Suppressor macrophage (primary cell): ENCODE measurements at places on chromosomes 1 and 21.

DNA sequence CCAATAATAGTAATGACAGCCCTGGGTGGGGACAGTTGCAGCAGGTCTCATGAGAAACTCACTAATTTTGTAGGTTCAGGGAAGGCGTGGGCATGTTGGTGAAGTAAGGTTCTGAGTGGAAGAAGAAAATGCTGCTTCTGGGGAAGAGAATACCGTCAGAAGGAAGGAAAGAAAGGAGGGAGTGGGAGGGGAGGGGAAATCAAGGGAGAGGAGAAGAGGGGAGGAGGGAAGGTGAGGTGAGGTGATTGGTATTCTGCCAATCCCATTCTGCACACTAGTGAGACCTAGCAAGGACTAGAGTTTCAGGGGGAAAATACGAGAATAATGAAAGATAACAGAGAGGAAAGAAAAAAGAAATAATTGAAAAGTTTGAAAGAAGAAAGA lies 32.4 kb upstream of the MGST3 start:
- no peak for DNase-seq

GRCh38 chr1:160097911-160098851 lies at the start of gene IGSF8:
TSS of gene IGSF8 (minus strand) at chr1:160098619. CDS start at chr1:160098472, 147 bp downstream.
- peak; percentile 83 for DNase-seq

DNA sequence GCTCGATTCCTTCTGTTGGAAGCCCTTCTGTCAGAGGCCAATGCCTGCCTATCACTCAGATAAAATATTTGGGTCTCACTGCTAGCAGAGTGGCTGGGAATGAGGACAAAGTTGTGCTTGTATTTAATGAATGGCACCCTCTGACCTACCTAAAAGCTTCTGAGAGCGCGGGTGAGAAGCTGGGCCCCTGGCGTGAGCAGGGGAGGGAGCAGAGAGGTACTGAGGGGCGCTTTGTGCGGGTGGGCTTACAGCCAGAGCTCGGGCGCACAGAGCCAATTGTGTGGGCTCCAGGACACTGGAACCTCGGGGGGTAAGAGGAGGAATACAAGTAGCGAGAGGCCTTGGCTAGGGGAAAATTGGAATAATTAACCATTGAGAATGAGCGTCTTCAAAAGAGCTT lies 32.3 kb downstream of the PCAT6 start:
- DNase-seq = no peak

GRCh38 chr1:218380125-218380977 lies 35.2 kb downstream of the TGFB2 start:
- DNase-seq = no peak

GRCh38 chr1:30120245-30121000 lies 603.0 kb downstream of the MATN1 start:
- DNase-seq = no peak

GRCh38 chr1:5722635-5723164 lies 269.5 kb downstream of the NPHP4 start:
- no peak for DNase-seq

GRCh38 chr1:150516050-150516591 lies 569 bp downstream of the FALEC start:
- DNase-seq = peak; percentile 9

GRCh38 chr1:23593042-23593521 lies 33.8 kb upstream of the ID3 start:
- no peak for DNase-seq

DNA sequence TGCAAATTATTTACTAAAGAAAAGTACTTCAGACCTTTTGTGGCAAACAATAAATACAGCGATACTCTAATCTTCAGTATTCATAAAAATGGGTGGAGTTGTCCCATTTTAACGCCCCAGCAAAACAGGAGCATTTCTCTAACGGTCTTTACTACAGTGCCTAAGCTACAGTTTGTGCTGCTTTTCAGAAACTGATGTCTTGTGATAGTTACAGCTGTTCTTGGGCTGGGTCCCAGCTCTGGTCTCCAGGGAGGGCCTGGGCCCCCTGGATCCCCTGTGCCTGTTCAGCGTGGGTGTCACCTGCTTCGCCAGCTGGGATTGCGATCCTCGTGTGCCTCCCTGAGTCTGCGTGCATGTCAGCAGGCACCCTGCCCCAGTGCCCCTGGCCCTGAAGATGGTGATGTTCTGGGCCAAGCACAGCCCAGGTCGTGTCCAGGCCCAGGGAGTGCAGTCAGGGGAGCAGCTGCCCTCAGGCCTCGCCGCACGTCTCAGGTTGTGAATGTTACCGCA lies 64.0 kb upstream of the DIP2A start:
- no peak for DNase-seq

DNA sequence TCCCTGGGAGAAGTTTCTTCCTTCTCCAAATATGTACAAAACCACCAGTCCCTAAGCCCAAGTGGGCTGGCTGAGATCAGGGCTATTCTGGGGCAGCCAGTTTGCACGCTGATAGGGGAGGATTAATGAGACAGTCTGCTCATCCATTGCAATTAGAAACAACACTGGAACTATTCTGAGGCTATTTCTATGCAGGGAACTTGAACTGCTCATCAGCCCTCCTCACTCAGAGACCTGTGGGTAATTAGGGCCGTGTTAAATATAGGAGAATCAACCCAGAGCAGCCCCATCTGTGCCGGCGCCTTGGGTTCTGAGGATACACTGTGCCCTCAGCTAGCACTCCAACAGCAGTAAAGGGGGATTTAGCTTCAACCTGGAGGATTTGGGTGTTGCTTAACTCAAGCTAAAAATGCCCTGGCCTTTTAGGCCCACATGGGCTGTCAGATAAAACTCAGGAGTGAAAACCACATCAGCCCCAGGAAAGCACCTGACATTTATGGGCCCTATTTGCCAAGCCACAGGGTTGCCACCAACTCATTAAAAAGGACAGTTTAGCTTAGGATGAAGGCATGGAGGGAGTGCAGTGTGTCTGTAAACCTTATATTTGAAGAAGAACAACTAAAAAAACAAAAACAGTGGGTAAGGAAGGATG lies 53.9 kb downstream of the DUSP10 start:
- no peak for DNase-seq

DNA sequence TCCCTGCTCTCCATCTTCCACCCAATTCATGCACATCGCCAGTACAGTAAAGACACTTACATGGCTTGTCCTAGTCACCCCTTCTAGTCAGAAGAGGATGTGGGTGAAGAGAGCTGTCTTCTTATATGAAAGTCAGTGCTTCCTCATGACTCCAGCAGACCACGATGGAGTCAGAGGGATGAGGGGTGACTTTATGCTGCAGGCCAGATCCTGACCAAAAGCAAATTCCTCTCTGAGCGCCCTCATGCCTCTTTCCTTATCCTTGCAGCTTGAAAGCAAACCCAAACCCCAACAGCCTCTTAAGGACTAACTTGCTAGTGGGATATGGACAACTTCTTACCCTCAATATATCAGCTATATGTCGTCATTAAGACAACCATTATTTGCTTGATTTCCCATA lies 348.2 kb upstream of the DUSP10 start:
- DNase-seq = peak; percentile 3

GRCh38 chr1:201880928-201881571 lies 7.6 kb upstream of the SHISA4 start:
- peak; percentile 49 for DNase-seq

DNA sequence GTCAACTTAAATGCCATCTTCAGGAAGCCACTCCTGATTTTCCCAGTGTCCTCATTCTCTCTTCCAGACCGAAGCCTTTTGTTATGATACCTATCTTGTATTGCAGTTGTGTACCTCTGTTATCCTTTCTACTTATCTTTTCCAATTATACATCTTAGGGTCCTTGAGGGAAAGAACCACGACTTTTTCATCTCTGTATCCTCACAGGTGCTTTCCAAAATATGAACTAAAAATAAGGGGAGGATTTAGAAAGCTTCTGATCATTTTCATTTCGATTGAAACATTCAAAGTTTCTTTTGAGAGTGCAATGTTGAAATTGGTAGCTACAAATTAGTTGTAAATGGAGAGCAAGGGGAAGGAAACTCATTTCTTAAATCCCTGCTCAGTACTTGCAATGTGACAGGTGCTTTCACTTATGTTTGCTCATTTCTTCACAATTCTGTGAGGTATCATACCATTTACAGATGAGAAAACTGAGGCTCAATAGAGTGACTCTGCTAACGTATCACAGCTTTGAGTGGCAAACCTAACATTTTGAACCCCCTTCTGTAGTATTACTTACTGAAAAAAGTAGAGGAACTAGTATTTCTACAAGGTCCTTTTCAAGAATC lies 24.2 kb downstream of the SLC19A2 start:
- no peak for DNase-seq

- DNase-seq = no peak
These were observed 725 bp downstream of the C1orf53 start for GRCh38 chr1:197903196-197903514.

DNA sequence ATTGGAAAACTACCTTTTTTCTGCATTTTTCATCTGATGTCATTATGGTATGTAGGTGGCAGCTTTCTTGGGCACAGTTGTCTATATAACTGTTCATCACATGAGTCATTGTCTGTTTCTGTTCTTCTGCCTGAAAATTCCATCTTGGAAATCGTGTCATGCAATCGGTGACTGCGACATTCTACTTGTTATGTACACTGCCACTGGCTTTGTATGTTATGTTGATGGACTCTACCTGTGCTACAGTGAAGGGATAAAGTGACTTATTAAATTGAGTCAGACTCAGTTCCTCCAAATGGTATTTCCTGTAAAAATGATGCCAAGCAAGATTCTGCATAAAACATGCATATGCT lies 8.6 kb downstream of the SMAP2 start:
- DNase-seq = peak; percentile 52
